ENCODE measurements at places on chromosomes 1 and 21.
A peak's percentile ranks its signal among the peaks of the same experiment; 100 is the strongest.

- no peak for DNase-seq
Measured at GRCh38 chr1:66346057-66346795, 187.7 kb upstream of the SGIP1 start.

DNA sequence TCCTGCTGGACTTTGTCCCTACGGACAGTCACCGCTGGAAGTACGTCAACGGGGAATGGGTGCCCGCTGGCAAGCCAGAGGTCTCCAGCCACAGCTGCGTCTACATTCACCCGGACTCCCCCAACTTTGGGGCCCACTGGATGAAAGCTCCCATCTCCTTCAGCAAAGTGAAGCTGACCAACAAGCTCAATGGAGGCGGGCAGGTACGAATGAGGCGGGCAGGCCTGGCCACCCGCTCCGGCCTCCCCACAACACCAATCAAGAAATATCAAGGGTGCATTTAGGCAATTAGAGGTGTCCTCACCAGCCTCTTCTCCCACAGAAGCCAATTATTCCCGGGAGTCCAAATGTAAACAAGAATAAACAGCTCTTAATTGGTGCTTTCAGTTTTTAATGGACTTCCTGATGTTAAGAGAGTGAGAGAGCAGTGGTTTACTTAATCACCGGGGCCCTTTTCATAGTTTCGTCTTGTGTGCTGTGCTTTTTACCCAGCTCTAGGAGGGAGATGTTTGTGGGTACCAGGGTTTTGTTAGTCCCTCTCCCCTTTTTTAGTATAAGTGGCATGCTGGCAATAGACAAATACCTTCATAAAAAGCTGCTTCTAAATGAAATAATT is 10.7 kb downstream of the TBX19 start:
- no peak for DNase-seq

DNA sequence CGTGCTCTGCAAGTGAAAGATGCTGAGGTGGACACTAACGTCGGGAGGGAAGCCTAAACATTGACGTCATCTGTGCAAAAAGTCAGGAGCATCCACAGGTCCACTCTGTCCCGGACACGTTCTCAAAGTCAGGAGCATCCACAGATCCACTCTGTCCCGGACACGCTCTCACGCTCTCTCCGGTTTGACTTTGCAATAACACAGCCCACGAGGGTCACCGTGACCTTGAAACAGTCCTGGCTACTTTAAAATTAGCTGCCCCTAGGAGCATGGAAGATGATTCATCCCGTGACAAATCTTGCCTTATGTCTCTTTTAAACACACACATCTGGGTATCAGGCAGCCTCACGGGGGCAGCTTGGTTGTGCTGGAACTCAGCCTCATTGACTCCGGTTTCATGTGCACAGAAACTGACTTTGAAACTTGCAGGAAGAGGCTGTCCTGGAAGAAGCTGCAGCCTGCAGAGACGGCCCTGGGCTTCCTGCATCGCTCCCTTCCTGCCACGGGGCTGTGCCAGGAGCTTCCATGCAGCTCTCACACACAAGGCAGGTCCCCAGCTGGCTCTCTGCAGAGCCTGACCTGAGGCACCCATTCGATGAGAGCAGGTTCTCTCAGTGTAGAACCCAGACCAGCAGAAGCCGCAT is 18.1 kb upstream of the COL18A1 start:
- no peak for DNase-seq

DNA sequence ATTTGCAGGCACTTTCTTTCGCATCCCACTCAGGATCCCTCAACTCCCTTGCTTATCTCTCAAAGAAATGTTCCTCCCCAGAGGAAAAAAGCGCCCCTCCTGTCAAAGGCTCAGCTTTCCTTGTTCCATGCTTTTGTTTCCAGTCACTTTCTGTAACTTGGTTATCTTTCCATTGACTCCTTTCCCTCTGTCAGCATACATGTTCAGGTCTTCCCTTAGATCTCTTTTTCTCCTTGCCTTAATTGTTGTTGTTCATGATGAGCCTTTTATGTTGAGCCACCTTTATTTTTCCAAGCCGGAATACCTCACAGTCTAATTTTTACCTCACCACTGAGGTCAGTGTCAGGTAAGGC is 46.5 kb upstream of the PODN start:
- DNase-seq: no peak

DNA sequence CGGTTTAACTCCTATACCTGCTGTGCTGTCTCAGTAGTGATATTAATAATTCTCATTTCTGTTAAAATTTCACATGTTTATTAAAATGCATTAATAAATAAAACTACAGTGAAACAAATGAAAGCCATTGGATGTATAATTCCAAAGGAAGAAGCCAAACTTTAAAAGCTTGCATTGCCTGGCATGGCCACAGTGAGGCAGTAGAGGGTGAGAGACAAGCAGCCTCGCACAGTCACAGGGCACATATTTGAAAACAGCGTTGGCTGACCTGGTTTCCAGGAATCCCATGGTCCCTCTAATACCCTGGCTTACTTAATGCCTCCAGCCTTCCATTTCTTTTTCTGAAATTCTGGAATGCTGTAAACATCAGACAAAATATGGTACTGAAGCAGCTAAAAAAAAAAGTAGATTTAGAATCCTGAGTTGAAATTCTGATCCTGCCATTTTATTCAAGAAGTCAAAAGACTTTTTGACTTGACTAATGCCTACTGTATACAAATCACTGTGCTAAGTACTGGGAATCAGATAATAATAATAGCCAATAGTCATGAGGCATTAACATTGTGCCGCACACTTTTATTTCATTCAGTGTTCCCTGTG is 6.7 kb upstream of the RNASEL start:
- peak; percentile 69 for DNase-seq

DNA sequence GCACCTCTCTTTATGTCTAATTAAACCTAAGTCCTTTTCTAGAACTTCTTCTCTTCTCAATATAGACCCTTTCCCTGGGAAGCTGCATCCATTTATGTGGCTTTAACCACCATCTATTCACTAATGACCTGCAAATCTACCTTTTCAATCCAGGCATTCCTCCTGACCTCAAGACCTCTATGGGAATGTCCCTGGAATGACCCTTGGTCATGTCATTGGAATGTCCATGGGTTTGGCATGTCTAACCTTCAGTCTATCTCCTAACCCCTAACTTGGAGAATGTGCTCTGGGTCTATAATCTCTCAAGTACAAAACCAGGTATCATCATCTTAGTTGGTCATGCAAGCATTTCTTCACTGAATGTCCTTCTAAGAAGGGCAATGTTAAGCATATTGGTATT is 196.1 kb downstream of the KCNH1 start:
- DNase-seq: no peak

DNA sequence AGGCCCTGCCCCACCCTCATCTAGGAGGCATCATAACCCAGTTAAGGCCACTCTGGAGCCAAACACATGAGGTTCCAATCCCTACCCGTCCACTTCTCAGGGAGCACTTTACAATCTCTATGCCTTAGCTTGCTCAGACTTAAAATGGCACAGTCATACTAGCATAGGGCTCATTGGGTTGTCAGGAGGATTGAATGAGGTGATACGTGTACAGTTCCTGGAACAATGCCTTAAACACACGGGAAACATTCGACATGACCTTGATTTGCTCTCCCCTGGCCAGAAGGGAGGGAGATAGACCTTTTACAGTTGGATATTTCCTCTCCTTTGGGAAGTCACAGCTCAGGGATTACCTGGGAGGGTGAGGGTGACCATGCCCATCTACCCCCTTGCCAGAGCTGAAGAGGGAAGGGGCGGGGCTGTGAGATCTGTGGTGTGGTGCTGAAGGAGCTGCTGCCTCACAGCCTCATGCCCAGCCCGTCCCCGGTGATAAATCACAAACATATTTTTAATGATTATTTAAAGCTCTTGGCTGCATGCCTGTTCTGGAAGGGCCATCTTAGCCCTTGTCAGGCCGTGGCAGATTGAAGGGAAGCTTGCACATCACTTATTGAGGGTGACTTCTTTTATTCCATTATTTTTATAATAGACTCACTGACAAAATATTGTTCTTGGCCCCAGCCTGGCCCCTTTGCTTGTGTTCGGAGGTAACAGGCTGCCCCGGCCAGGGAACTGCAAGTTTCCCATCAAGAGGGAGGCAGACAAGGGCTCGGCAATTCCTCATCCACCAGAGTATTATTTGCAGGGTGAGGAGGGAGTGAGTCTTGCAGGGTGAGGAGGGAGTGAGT is 83.4 kb downstream of the FOXD2 start:
- no peak for DNase-seq

DNA sequence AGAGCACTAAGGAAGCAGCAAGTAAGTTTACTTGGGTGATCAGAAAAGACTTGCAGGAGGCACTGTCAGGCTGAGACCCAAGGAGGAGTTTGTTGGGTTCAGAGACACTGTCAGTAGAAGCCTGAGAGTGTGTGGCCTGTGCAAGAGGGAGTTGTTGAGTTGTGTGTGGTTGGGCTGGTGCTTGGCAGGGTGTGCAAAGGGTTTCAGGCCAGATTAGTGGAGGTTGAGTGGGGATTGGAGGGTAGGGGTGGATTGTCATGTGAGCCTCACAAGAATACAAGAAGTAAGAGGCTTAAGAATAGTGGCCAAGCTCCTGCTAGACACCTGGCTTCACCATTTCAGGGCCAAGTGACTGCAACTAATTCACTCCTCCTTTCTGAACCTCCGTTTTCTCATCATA is 8.9 kb upstream of the KIF21B start:
- DNase-seq: no peak

DNA sequence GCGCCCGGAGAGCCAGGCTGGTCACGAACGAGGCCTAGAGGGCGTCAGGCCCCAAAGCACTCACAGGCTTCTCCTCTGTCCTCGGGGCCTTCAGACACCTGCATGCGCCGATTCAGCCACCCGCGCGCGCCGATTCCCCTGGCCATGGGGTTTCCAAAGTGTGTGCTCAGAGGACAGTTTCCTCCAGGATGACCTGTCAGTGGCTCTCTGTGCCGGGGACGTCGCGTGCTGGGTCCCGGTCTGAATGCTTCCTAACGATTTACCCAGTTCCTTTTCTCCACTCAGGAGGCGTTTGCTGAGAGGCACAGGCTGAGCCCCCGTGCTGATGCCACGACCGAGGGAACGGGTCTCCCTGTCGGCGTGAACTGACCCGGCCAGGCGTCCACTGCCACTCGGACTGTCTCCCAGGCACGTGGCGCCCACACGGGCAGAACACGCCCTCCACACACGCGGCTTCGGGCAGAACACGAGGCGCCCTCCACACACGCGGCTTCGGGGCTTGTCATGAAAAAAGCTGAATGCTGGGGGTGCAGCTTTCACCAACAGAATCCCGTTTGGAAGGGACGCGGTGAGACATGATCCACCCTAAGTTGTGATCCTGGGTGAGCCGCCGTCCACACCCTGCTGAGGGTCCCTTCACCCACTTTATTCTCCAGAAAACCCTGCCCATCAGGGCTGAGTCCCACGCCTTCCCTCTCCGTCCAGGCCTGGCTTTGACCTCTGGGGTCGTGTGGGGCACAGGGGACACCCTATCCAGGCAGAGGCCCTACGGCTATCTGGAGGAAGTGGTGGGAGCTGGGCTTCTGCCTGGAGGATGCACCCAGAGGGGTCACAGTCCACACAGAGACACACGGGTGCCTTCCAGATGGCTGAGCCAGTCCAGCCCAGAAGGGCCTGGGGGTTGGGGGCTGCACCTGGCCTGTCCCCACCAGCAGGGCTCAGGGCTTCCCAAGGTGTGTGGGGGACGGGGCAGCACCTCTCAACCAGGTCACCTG is 56.1 kb downstream of the COL6A1 start:
- DNase-seq: no peak

- DNase-seq: no peak
Measured at GRCh38 chr1:54325703-54326461, 80.3 kb downstream of the SSBP3 start.

DNA sequence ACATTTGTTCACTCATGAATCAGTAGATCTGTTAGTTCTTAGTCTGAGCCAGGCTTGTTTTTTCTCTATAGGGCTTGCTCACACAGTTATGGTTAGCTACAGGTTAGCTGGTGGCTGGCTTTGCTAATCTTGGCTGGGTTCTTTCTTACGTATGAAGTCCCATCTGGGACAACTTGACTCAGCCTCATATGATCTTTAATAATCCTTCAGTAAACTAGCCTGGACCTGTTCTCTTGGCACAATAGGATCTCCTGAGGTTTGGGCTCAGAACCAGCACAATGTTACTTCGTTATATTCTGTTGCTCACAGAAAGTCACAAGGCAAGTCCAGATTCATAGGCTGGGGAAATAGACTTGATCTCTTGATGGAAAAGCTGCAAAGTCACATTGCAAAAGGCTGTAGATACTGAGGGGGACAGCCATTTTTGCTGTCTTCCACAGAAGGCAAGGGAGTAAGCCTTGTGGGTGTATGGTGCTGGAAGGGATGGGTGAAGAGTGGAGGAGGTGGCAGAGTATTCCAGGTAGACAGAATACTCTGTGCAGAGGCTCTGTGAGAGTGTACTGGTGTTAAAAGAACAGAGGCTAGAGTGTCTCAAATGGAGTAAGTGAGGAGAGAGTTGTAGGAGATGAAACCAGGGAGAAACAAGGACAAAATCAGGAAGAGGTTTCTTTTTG is 24.4 kb downstream of the EFCAB7 start:
- no peak for DNase-seq

DNA sequence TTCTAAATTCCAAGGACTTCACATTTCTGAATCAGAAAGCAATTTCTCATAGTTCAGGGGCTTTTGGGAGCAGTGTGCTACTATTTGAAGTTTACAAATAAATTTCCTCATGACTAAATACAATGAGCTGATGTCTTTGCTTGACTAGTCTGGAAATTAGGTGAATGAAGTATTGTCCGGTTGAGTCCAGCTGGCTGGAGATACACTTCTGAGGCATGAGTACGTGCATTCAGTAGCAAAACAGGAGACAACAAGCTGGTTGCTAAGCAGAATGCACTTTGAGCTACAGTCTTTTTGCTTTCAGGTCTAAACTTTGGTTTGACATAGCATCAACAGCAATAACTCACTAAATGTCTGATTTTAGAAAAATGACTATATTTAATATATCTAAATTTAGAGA is 27.1 kb downstream of the ZNHIT6 start:
- no peak for DNase-seq

- DNase-seq: no peak
Measured at GRCh38 chr1:200323856-200324400, 85.9 kb downstream of the ZNF281 start.

- DNase-seq: no peak
Measured at GRCh38 chr1:4046836-4047461, 146.9 kb upstream of the C1orf174 start.

DNA sequence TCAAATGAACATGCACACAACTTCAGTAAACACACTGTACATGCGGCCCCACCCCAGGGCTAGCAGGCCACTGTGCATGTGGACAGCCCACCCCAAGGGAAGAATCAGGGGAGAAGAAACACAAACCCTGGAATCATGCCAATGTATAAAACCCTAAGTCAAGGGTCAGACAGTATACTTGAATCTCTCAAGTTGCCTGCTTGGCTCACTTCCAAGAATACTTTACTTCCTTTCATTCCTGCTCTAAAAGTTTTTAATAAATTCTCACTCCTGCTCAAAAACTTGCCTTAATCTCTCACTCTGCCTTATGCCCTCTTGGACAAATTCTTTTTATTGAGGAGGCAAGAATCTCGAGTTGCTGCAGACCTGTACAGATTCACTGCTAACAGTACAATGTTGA is 231.2 kb upstream of the CACYBP start:
- DNase-seq: no peak

GRCh38 chr21:43596616-43597015 is 62.7 kb downstream of the HSF2BP start:
- no peak for DNase-seq

Measured in stimulated activated CD4-positive, alpha-beta T cell treated with anti-CD3 and anti-CD28 coated beads, Interleukin-1b, Interleukin-23, amount 100 ng/mL, for 48 hours (primary cell).